ENCODE measurements at places on chromosomes 12 and 14.

DNA sequence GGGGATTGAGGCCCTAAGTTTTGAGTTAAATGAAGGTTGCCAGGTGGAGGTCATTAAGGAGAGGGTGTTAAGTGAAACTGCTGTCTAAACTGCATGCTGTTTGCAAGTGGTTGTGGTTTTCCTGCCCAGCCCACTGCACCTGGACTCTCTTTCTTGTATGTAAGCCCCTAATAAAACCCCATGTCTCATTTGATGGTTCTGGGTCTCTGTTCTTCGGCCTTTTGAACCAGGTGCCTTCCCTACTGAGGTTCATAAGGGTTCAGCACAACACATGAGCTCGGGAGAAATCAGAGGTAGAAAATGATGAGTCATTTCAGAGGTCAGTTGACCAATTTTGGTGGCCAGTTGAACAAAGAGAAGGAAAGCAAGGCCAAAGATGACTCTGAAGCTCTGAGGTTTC lies 382.5 kb downstream of the RPS29 start:
- no peak for DNase-seq

DNA sequence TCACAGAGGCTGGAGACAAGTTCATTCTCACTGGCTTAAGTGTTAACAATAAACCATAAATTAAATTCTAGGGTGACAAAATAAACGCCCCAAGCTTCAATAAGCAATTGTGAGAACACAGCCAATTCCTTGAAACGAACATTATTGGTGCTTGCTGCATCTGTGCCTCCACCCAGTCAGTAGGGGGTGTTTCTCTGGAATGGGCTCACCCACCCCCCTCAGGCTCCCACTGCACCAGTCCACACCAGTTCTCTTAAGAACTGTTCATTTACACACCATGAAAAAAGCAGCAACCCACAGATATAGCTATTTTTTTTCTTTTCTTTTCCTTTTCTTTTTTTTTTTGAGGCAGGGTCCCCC lies 34.7 kb downstream of the CDC42BPB start:
- no peak for DNase-seq

DNA sequence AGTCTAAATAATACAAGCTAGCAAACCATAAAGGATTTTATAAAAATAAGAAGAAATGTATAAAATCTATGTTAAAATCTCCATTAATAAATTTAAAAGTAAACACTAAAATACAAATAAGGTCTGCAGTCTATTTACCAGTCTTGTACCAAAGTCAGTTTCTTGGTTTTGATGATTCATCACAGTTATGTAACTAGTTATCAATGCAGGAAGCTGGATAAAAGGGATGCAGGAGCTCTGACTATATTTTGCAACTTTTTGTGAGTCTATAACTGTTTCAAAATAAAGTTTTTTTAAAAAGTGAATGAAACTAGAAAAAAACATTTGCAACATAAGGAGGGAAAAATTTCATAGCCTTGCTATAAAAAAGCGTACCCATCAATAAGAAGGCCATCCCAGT lies 151.5 kb downstream of the DERA start:
- DNase-seq = no peak

GRCh38 chr12:104844123-104844522 lies 114.0 kb downstream of the SLC41A2 start:
- no peak for DNase-seq

- no peak for DNase-seq
Observed at GRCh38 chr12:10194160-10194670, 15.4 kb downstream of the TMEM52B start.

DNA sequence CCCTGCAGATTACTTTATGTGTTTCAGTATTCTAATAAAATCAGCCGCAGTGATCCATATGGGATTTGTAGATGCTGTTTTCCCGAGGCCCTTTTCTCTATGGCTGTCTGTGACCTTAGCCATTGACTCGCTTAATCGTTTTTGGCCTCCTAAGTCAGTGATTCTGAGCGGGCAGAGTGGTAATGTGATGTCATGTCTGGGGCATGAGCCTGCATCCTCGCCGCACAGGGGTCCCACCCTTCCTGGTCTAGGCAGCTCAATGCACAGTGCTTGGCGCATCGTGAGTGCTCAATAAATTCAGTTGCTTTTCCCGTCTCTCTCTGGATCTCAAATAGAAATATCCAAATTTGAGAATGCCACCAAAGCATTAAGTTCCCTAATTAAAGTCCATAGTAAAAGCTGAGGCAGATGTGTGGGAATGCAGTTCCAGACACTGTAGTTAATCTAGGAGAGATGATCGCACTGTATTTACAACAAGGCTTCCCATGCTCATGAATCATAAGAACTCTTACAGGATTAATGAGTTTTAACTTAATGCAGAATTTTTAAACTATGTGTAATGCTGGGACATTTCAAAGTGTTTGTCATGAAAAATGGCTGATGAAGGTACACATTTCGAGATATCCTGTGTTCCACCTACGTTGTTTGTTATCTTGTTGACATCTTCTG lies 29.3 kb downstream of the HMGA2 start:
- no peak for DNase-seq

DNA sequence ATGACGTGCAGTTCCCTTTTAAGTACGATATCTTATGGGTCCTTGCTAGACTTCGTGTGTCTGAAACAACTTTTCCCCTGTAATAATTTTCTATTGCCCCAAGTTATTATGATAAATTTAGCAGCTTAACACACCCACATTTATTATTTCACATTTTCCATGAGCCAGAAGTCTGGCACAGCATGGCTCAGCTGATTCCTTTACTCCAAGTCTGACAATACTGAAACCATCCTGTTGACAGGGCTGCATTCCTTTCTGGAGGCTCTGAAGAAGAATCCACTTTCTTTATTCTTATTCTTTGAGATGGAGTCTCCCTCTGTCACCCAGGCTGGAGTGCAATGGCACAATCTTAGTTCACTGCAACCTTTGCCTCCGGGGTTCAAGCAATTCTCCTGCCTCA lies 80.9 kb downstream of the DENND5B start:
- no peak for DNase-seq

DNA sequence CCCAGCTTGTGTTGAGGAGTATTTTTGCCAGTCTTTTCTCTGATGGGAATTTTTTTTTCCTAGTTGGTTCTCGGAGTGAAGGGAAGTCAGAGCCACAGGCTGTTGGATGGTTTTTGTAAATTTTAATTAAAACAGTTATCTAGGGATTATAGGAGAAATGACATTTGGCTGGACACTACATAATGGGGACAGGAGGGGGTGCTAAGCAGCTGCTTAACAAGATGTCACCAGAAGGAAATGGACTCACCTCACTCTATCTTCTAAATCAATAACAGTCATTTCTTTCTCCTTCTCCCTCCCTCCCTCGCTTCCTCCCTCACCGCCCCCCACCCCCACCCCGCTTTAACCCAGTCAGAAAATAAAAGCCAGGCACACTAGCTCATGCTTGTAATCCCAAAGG lies 93.4 kb upstream of the TMEM233 start:
- no peak for DNase-seq

DNA sequence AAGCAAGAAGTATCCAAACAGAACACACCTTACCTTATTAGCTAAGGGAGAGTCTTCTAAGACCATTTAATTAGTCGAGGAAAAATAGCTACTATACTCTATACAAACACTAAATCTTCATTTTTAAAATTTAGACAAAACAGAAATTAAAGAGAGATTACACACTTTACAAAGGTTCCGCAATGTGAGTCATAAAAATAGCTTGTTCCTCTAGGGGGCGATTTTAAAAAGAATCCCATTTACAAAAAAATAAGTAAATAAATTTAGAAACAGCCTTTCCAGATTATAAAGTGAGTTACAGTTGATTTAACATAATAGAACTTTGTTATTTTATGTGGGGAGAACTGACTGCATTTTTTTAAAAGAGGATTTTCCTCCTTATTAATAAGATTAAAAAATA lies 201.6 kb downstream of the PAX9 start:
- DNase-seq = no peak

DNA sequence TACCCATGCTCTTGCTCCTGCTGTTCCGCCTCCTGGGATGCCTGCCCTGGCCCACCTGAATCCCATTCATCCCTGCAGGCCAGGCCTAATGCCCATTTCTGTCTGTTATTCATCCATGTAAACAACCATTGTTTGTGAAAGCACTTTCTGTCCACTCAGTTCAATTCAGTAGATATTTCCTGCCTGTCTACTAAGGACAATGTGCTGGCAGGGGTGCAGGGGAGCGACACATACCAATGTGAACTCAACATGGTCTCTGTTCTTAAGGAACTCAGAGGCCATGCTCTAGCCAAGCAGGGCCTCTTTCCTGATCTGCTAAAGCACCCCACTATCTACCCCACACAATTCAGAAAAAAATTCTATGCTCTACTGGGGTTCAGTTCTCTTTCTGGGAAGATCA lies 88.5 kb upstream of the ZFP36L1 start:
- DNase-seq = no peak

GRCh38 chr12:45994736-45995135 lies 4.4 kb upstream of the SCAF11 start:
- DNase-seq = no peak

- DNase-seq = no peak
Observed at GRCh38 chr12:54565310-54565985, 16.0 kb downstream of the PDE1B start.

DNA sequence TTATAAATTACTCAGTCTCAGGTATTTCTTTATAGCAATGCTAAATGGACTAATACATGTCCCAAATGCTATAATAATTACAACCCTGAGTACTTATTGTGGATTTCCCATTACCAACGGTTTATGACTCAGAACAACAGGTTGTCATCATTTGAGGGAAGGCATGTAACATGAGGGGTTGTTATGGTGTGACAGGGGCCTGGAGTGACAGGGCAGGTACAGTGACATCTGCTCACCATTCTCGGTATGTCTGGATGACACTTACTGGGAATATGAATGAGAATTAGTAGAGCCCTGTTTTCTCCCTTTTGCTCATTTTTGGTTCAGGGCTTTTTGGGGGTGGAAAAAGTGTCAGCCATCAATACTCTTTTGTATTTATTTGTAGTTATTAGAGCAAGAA lies 36.2 kb upstream of the FERMT2 start:
- no peak for DNase-seq

- DNase-seq = no peak
Observed at GRCh38 chr12:6383572-6384498, at the start of gene LTBR. Gene LTBR (plus strand): TSS chr12:6384162. CDS start chr12:6384359, 197 bp downstream.

DNA sequence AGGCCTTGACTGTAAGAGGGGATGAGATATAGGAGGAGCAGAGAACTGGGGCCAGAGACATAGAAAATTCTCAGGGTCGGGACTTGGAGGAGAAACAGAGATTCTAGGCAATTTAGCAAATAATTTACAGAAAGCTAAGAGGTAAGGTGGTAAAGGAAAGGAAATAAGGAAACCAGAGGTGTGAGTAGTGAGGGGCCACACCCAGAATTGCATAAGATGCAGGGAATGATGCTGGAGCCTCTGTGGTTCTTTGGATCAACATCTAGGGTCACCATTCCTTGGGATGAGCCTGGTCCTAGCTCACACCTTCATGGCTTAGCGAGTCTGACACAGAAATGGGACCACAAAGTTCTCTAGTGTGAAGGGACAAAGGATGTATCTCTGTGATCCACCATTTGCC lies 949 bp upstream of the SDR9C7 start:
- DNase-seq = no peak

GRCh38 chr14:74697011-74697410 lies 15.9 kb downstream of the AREL1 start:
- no peak for DNase-seq

- DNase-seq = no peak
Observed at GRCh38 chr12:109435428-109436187, 41.5 kb downstream of the KCTD10 start.

DNA sequence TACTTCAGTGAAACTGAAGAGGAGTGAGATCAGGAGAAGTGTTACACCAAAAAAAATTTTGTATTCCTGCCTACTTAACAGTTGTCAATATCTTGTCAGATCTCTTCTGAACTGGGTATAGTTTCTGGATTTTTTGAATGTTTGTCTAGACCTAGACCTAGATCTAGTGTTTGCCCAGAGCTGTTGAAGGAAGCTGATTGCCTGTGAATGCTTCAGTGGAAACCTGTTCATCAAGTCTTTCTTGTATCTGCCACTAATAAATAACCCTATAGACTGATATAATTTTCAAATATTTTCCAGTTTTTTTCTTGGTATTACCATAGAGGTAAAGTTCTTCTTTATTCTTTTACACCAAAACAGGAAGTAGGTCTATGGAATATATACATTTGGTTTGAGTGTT lies 781.5 kb upstream of the FBXO33 start:
- DNase-seq = no peak

DNA sequence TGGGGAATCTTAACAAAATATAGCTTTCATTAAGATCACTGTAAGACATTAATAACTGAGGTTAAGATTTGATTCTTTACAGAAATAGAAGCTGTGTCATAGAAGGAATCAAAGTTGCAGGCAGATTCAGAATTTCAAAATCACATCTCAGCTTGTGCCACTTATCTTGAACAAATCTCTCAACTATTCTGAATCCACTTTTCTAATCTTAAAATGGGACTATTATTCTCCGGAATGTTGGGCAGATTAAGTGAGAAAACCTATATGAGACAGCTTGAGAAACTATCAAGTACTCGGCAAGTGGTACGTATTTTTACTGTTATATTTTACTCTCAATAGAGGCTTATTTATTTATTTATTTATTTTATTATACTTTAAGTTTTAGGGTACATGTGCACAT lies 28.4 kb downstream of the PZP start:
- DNase-seq = no peak

GRCh38 chr12:45762185-45763110 lies 32.9 kb downstream of the ARID2 start:
- no peak for DNase-seq

DNA sequence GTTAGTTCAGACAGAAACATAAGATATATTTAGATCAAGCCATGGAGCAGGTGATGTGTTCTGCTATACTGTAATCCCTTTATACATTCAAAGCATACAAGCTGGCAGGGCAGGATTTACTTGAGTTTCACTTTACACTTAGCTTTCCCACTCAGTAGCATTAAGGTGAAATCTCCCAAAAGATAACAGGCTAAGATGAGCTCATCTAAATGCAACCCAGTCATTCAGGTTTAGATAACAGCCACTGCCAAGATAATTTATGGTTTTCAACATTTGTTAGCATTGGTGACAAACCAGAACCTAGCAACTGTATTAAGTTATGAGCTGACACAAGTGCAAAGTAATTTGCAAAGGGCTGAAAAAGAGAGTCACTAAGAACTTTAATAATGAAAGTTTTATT lies 925.1 kb upstream of the ATXN7L3B start:
- no peak for DNase-seq

GRCh38 chr12:43824207-43824775 lies 11.6 kb upstream of the TMEM117 start:
- no peak for DNase-seq

GRCh38 chr14:71143381-71144290 lies 236.4 kb downstream of the PCNX1 start:
- DNase-seq = no peak

- DNase-seq = no peak
Observed at GRCh38 chr12:119666226-119666795, 1.6 kb upstream of the PRKAB1 start.

- DNase-seq = no peak
Observed at GRCh38 chr12:32600681-32601080, 78.4 kb upstream of the DNM1L start.
